Neural cell (in vitro differentiated cells): ENCODE measurements at places on chromosomes 1 and 21. TPM values are rescaled to one million over a fixed set of nuclear protein-coding genes. Genes with fewer than 3 reads are reported as not detected.

KIF14 gene
- 0.46 and 0.69 TPM in 2 replicates for polyA plus RNA-seq

FOXE3 gene
- polyA plus RNA-seq: 0.18 TPM in 1 of 2 replicates, not detected in the other

NUP210L gene
- 0.09 TPM in 1 of 2 replicates, not detected in the other for polyA plus RNA-seq

RSPH1 gene
- 0.58 and 1.3 TPM in 2 replicates for polyA plus RNA-seq

PGM1 gene
- polyA plus RNA-seq: 2.9 and 3.4 TPM in 2 replicates

KRTAP12-2 gene
- polyA plus RNA-seq: not detected in 2 replicates

SEC16B gene
- polyA plus RNA-seq: 0.78 and 2.1 TPM in 2 replicates

ACTL8 gene
- polyA plus RNA-seq: not detected in 2 replicates

LYSMD1 gene
- polyA plus RNA-seq: 13.3 and 16.0 TPM in 2 replicates

MOV10 gene
- 1.4 and 3.0 TPM in 2 replicates for polyA plus RNA-seq

ALX3 gene
- polyA plus RNA-seq: not detected in 2 replicates

AK5 gene
- 5.4 and 7.1 TPM in 2 replicates for polyA plus RNA-seq

DSCAM gene
- 5.3 and 8.1 TPM in 2 replicates for polyA plus RNA-seq

CLCA1 gene
- polyA plus RNA-seq: not detected in 2 replicates

DENND2D gene
- polyA plus RNA-seq: not detected in 2 replicates

SPRR2B gene
- not detected in 2 replicates for polyA plus RNA-seq

VWA5B1 gene
- polyA plus RNA-seq: 0.27 and 0.82 TPM in 2 replicates

SMCP gene
- not detected in 2 replicates for polyA plus RNA-seq

CCDC185 gene
- polyA plus RNA-seq: not detected in 2 replicates

SPRR1B gene
- not detected in 2 replicates for polyA plus RNA-seq

GBP7 gene
- not detected in 2 replicates for polyA plus RNA-seq

SPOCD1 gene
- not detected in 2 replicates for polyA plus RNA-seq

HSD3B2 gene
- not detected in 2 replicates for polyA plus RNA-seq

LCE1F gene
- not detected in 2 replicates for polyA plus RNA-seq

AQP10 gene
- polyA plus RNA-seq: not detected in 2 replicates

LRRC38 gene
- polyA plus RNA-seq: not detected in 2 replicates

SORT1 gene
- 31.4 and 33.3 TPM in 2 replicates for polyA plus RNA-seq

TAF5L gene
- polyA plus RNA-seq: 18.5 and 22.6 TPM in 2 replicates

SRRM1 gene
- 37.1 and 38.7 TPM in 2 replicates for polyA plus RNA-seq

MROH7 gene
- not detected in 2 replicates for polyA plus RNA-seq

OXCT2 gene
- not detected in 2 replicates for polyA plus RNA-seq

CFHR3 gene
- polyA plus RNA-seq: not detected in 2 replicates

CD34 gene
- polyA plus RNA-seq: not detected in 2 replicates

SPATC1L gene
- polyA plus RNA-seq: 14.8 and 20.6 TPM in 2 replicates

C1QTNF12 gene
- 0.74 TPM in 1 of 2 replicates, not detected in the other for polyA plus RNA-seq

MYCL gene
- 35.2 and 36.3 TPM in 2 replicates for polyA plus RNA-seq

CDCP2 gene
- not detected in 2 replicates for polyA plus RNA-seq

ADGRL2 gene
- 162 and 190 TPM in 2 replicates for polyA plus RNA-seq
